Panc1 (cell line): ENCODE measurements at places on chromosomes 6 and 20.

DNA sequence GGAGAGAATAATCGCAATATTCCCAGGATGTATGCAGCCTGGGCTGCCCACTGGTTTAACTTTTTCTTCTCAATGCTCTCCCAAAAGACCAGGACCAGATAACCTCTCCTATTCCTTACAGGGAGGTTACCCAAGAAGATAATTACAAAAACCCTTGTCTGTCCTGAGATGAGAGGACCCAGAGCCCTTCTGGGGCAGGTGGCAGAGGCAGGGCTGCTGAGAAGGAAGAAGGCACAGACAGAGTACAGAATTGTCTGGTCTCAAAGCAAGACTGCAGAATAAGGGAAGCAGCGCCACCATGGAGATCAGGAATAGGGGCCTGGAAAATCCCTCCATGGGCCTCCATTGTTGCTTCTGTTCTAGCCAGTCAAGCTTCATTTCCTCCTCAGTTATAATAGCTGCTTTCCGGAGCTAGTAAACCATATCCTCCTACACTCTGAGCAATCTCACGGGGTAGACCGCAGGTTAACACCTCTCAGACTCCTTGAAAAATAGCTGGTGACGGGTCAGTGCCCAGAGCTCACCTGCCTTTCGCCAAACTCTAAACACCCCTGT, 463 bp upstream of the HLA-DMB start:
- no peak for DNase-seq

DNA sequence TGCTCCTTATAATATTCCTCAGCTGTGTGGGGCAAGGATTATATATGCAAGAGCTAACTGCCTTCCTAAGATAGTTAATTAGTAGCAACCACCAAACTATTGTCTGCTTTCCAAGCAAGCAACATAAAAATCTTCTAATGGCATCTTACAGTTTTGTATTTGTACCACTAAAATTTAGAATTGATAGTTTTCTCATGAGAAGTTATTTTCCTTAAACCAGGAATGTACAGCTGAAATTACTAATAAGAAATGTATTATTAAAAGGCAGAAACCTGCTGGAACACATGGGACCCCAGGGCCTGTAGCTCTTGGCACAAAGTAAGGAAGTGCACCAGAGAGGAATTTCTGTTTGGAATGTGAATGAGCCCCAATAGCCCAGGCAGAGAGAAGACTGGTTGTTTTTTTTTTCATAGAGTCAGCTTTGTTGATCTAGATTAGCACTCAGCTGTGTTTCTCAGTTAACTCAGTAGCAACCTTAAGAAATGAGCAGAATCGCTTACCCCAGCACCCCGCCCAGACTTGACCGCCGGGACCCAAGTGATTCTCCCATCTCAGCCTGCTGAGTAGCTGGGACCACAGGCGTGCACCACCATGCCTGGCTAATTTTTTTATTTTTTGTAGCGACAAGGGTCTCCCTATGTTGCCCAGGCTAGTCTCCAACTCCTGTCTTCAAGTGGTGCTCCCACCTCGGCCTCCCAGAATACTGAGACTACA, 2.6 kb downstream of the MGME1 start:
- no peak for DNase-seq

- DNase-seq: no peak
Observed at GRCh38 chr6:165511807-165512206, 151.2 kb downstream of the PDE10A start.

DNA sequence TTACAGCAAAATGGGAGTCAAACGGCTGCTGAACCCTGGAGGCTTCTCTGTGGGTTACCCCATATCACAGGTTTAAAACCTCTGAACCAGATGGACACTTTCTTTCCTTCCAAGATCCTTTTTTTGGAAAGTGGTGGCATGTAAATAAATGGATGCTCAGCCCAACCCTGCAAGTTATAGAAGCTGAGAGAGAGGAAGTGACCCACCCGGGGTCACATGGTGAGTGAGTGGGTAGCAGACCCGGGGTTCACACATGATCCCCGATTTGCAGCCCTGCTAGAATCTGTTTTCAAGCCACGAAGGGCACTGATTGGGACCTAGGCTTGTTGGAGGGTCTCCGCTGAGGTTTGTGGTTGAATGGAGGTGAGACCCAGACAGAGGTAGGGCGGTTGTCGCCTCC, 32.0 kb downstream of the SIRPA start:
- DNase-seq: no peak

DNA sequence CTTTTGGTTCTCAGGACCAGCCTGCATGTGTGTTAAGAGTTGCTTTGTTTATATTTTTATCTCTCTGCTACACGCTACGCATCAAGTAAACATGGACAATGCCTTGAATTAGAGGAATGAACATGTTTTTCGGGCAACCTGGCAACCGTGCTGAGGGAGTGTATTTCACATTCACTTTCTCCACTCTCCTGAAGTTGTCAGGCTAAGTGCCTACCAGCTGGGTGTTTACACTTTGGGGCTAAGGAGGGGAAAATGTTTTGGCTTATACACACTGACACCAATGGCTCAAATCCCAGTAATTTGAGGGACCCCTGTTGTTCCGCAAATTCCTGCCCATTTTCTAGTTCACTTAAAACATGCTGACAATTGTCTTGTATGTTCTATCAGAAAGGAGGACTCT, 141.5 kb upstream of the PDE7B start:
- DNase-seq: no peak

- no peak for DNase-seq
Observed at GRCh38 chr20:38181971-38182370, 16.9 kb upstream of the TGM2 start.

- DNase-seq: no peak
Observed at GRCh38 chr6:111267764-111268333, 180.5 kb downstream of the SLC16A10 start.

DNA sequence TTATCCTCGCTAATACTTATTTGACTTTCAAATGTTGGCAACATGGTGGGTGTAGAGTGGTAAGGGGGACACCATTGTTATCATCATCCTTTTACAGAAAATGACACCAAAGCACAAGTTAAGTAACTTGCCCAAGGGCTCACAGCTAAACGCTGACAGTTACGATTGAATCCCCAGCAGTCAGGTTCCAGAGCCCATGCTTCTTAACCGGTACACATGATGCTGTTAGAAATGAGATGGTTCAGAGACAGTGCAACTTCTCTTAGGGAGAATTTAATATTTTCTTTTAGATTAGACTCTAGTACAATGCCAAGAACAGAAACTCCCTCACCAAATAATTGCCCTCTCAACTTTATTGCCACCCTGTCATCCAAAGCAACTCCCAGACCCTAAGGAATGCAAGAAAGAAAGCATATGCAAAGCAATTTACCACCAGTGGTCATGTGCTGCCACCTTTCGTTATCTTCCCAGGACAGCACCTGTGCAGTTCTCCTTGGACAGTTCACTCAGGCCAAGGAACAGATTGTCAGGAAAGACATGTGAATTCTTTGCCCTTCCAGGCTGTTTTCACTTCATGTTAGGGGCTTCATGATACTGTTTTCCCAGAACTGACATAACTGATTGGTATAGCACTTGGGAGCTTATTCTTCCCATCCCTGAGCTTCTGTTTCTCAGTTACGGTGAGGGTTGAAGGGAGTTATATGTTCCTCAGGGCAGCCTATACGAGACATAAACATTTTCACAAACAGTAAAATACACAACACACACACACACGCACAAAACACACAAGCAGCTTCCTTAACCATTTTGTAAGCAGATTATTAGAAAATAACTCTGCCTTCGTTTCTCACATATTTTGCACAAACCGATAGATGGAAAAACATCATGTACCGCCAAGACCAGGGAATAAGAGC, 5.1 kb downstream of the HLA-DMA start:
- DNase-seq: peak; percentile 67

GRCh38 chr6:142773324-142773723, 171.7 kb downstream of the HIVEP2 start:
- DNase-seq: no peak

DNA sequence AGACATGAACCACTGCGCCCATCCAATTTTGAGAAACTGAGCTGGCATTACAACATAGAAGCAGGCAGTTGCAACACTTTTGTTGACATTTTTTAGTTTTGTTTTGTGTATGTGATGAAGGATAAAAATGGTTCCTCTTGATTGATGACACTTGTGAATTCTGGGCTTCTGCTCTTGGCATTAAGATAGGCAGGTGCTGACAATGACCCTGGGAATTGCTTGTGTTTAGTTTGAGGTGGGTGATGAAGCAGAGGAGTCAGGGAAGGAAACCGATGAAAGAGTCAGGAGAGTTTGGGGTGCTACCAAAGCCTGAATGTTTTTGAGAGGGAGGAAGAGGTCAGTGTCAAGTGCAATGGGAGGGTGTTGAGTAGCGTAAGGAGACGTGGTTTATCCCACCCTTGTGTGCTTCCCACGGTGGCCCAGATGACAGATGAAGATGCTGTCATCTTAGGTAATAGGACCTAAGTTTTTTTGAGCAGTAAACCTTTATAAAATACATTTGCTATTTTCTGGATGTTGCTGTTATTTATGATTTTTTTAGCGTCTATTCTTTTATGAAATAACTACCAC, 19.4 kb downstream of the CDS2 start:
- no peak for DNase-seq

DNA sequence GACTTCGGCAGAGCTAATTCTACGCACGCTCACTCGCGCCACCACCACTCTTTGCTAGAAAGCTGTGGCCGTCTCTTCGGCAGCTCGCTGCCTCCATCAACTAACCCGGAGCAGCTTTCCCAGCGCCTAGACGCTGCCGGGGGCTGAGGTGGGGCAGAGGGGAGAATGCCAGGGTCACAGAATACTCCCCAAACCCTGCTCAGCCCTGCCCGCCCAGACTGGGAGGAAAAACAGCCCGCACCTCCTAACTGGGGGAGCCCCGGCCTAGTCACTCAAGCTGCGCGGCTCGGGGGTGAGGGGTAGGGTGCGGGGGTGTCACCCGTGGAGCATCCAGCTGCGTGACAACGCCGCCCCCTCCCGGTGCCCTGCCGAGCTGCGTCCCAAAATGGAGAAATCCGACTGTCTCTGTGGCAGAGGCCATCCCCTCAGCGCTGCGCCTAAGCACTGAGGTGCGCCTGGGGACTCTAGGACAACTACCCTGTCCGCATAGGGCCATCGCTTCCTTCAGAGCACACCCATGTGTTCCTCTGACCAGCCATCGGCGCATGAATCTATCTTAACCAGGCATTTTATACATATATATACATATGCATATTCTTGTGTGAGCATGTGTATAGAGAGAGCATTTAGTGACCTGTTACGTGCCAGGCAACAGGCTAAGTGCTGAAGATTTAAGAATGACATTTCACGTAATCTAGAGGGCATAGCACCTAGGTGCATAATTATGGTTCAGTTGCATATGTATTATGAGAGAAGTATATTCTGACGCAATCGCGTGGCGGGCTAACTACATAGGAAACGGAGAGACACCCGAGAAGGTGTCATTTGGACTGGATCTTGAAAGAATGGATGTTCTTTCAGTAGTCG, 1.5 kb upstream of the TENT5A start:
- no peak for DNase-seq

DNA sequence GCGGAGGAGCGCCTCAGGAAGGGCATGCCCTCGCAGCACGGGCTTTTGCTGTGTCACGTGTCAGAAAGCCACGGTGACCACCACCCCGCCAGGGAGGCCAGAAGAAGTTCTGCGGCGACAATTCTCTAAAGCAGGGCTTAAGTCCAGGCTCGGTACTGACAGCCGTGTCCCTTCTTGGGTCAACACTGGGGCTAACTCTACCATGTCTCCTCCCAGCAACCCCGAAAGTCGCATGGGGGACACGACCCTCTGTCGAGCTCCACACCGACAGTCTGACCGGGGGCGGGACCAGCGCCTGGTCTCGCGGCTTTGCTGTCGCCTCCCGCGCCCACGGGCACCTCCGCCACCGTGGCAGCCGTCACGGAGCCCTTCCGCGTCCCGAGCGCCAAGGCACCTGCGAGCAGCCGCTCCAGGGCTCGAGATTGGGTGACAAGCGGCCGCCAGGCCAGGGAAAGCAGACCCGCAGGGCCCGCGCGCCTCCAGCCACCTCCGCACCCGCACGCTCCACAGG, 534 bp downstream of the NANP start:
- DNase-seq: no peak

GRCh38 chr6:106490974-106491373, 130.5 kb downstream of the CRYBG1 start:
- no peak for DNase-seq

- no peak for DNase-seq
Observed at GRCh38 chr20:44489931-44490330, 14.3 kb downstream of the TTPAL start.

GRCh38 chr6:30169658-30170614, 6.6 kb downstream of the TRIM15 start:
- peak; percentile 54 for DNase-seq

DNA sequence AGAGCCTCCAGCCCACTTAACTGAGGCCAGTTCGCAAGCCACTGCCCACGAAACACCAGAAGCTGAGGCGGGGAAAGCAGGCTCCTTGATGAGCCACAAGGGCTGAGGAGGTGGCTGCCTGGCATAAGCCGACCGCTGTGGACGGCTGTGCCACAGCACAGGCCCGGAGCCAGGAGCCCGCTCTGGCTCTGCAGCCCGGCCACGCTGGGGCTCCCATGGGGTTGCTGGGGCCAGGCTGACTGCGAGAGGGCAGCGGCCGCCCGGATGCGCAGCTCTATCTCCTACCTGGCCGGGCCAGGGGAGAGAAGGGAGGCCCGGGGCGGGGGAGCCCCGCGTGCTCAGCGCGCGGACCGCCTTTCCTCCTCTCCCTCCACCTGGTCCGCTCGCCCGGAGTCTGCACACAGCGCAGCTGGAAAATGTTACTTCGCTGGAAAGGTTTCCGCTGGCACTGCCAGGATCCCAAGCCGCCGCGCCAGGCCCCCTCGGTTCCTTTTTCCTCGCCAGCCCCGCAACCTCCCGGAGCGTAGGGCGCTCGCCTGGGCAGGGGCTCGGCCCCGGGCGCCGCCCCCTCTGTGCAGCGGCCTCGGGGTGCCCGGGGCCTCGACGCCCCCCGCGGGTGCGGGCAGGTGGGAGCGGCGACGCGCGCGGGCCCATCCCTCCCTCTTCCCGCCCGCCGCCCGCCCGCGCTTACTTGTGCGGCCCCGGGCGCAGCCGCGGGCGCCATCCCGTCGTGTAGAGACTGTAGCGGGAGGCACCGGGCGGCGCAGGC, 657 bp downstream of the EMILIN3 start:
- DNase-seq: no peak

DNA sequence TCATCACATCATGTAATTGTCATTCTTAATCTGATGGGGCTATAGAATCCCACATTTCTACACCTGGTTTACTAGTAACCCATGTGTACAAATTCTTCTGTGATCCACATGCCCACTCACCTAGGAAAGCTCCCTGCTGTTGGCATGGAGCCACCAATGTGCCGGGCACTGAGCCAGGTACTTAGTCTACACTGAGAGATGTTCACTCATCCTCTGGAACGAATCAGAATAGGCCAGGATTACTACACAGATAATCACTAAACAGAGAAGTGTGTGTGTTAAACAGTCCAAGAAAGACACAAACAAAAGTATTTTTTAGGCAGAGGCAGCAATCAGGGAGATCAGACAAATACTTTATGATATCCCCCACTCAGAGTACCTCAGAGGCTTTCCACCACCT, 193.2 kb upstream of the VGLL2 start:
- no peak for DNase-seq

GRCh38 chr6:130964289-130964688, 98.8 kb downstream of the EPB41L2 start:
- DNase-seq: no peak

- no peak for DNase-seq
Observed at GRCh38 chr6:150175586-150176151, 32.8 kb downstream of the PPP1R14C start.
